ENCODE measurements at places on chromosomes 5 and 9. TPM values are rescaled to one million over a fixed set of nuclear protein-coding genes. Genes with fewer than 3 reads are reported as not detected.

ECSCR gene
- not detected for total RNA-seq

SPINK6 gene
- not detected for total RNA-seq

- H3K36me3 ChIP-seq = no peaks in the 10 kb centered on the region
- H3K4me3 ChIP-seq = no peak overlapping the region
- H3K27me3 ChIP-seq = no peaks in the 10 kb centered on the region
- DNase-seq = no peak
These were observed 852.3 kb upstream of the DMAC1 start for GRCh38 chr9:8651846-8652215.

GRCh38 chr9:922171-922570 is 54.3 kb upstream of the DMRT3 start:
- H3K4me1 ChIP-seq = no peaks in the 10 kb centered on the region
- H3K27ac ChIP-seq = no peak overlapping the region
- H3K27me3 ChIP-seq = no peaks in the 10 kb centered on the region
- no peak overlapping the region for H3K4me3 ChIP-seq
- no peaks in the 10 kb centered on the region for H3K36me3 ChIP-seq

GRCh38 chr9:20790721-20791120 is 106.7 kb downstream of the FOCAD start:
- H3K36me3 ChIP-seq = no peaks in the 10 kb centered on the region
- no peak for DNase-seq

- no peak overlapping the region for H3K4me3 ChIP-seq
- no peak overlapping the region for H3K27ac ChIP-seq
- no peaks in the 10 kb centered on the region for H3K36me3 ChIP-seq
- peaks cover 32% of the 10 kb centered on the region for H3K4me1 ChIP-seq
These were observed 41.3 kb upstream of the ITGA2 start for GRCh38 chr5:52947851-52948250.

DNA sequence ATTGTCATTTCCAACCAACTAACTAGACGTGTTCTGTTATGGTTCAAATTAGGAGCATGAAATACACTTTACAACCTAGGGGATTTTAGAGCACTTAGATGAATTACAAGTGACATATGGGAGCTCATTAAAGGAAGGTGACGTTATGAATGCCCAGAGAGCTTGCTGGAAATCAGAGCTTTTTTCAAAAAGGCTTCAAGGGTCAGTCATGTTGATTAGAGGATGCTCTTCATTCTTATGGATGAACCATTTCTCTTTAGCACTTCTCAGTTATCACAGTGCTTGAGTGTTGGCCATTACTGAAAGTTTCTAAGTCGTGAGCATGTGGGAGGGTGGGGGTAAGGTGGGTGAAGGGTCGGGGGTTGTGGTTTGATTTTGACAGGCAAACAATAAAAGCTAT is 1245.5 kb upstream of the DMAC1 start:
- H3K4me1 ChIP-seq = no peaks in the 10 kb centered on the region
- DNase-seq = no peak
- no peak overlapping the region for H3K4me3 ChIP-seq
- no peaks in the 10 kb centered on the region for H3K36me3 ChIP-seq

DNA sequence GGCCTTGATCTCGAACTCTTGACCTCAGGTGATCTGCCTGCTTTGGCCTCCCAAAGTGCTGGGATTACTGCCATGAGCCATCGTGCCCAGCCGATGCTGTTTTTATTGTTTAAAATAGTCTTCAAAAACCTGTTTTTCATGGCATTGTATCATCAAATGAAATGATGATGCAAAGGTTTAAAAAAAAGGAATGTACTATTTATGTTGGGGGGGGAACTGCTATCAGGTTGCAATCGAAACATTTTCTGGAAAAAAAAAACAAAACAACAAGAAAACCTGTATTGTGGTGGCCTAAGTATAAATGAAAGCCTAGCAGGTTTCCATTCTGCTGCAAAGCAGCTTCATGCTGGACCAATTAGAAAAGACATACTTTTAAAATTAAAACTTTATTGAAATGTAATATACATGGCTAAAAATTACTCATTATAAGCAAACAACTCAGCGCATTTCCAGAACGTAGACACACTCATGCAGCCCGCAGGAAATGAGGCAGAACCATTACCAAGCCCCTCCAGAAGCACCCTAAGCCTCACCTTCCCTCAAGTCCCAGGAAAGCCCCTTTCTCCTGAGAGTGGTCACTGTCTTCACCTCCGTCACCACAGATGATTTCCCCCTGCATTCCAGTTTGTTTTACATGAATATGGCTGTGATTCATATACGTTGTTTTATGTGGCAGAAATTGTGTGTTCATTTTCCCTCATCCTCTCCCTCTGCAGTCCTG is 19.0 kb downstream of the GPR107 start:
- no peaks in the 10 kb centered on the region for H3K36me3 ChIP-seq
- H3K27ac ChIP-seq = no peak overlapping the region
- H3K4me1 ChIP-seq = peaks cover 9% of the 10 kb centered on the region
- no peak for DNase-seq

DNA sequence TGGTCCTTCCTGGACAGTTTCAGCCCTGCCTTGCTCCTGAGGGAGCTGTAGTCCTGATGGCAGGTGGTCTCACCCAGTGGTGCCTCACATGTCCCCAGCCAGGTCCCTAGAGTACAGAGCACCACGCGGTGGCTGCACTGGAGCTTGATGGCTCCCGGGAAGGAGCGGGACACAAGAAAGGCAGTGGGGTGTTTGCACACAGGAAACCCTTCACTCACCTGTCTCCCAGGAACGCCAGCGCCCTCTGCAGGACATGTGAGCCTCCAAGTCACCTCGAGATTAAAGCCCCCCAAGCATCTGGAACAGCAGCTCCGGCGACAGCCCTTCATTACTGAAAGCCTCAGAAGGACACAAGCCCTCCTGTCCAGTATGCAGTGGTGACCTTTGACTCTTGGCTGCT is 19.9 kb upstream of the TMEM250 start:
- H3K27me3 ChIP-seq = peaks cover 13% of the 10 kb centered on the region
- H3K4me1 ChIP-seq = peaks cover 14% of the 10 kb centered on the region
- no peaks in the 10 kb centered on the region for H3K36me3 ChIP-seq
- no peak overlapping the region for H3K4me3 ChIP-seq
- DNase-seq = no peak

Data from Calu3 (cell line).